CMK (cell line): ENCODE measurements at places on chromosomes 7 and 10.

DNA sequence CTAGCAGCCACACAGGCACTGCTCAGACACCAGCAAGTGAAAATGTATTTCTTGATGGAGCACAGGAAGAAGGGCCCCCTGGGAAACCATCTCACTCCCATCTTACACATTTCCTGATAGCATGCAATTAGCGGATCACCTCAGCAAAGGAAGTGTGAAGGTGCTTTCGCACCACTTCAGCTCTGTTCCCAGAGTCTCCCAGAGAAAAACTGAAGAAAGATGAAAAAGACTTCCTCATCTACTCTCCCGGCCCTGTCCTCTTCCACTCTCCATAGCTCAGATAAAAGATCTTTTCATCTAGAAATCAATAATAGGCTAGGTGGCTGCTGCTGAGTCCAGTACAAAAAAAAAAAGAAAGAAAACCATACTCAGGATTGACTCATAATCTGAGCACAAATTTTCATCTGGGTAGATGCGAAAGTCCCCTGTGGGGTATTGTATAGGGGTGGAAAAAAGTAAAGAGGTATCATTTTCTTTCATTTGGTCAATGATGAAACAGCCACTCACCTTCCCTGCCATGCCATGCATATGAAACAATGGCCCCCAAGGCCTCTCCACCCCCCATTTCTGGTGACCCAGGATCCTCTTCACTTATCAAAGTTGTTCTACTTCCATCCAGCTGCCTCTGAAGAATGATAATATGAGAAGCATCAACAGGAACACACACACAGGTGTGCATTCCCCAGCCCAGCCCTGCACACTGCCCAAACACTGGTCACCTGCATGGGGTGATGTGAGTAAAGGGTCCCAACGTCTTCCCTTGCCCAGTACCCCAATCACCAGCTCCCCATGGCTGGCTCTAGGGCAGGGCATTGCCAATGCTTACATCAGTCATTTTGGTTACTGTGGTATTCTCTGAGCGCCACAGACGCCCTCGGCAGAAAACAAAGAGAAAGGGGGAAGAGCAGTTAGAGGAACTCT is 48.8 kb upstream of the DGKI start:
- DNase-seq: no peak

GRCh38 chr7:42348631-42349030 is 111.6 kb upstream of the GLI3 start:
- DNase-seq: no peak

GRCh38 chr7:12475362-12476063 is 71.8 kb upstream of the VWDE start:
- no peak for DNase-seq

- no peak for DNase-seq
Measured at GRCh38 chr7:128744366-128744905, 5.3 kb downstream of the CALU start.

DNA sequence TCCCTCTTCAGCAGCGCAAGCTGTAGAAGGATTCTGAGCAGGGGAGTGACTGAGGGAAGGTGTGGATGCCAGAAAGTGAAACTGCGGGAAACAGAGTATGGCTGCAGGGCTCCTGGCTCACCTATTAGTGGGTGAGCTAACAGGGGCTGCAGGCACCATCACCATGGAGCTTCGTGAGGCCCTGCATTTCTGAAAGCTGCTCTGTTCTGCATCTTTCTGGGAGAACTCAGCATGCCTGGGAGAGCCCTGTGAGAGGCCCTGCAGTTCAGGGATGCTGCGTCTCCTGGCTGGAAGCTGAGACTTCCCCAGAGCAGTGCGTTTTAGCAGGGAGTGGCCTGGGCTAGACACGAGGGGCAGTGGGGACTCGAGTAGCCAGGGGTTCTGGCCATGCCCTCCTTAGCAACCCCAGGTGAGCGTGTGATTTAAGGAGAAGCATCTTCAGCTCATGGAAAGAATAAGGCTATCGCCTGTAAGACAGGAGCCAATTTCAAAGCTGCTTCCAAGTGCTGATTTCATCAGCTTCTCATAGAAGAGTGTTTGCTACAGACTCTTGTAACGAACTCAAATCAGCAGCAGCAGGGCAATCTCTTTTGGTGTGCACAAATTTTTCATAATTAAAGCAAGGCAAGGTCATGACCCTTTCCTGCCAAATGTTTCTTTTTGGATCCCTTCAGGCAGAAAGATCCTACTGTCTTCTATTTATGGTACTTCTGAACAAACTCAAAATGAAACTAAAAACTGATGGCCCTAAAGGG is 293.6 kb upstream of the ZNF32 start:
- DNase-seq: no peak

GRCh38 chr7:13161125-13161524 is 473.7 kb downstream of the ARL4A start:
- no peak for DNase-seq

DNA sequence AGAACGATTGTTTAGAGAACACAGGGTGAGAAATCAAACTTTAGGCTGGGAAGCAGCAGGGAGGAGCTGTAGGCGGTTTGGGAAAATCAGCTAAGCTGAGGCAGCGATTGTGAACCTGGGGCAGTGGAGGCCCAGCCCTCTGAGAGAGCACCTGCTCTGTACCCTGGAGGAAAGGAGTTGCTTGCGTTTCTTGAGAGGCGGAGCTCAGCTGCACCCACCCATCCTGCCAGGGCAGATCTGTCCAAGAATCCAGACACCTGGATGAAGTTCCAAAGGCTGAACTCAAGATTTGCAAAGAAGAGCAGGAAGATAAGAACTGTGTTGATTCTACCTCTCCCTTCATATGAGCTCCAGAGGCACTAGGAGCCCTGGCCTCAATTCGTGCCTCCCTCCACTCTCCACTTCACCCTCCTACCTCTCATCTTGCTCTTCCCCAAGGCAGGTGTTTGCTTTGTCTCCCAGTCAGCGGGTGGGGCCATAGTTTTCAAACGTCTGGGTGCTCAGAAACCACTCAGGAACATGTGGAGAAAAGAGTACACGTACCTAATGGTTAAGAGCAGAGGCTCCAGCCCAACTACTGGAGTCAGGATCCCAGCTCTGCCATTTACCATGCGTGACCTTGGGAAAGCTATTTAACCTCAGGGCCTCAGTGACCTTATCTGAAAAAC is 21.5 kb upstream of the TMEM213 start:
- no peak for DNase-seq

GRCh38 chr7:121831801-121832200 is 41.2 kb upstream of the PTPRZ1 start:
- no peak for DNase-seq

GRCh38 chr7:36605261-36606051 is 118.8 kb downstream of the AOAH start:
- DNase-seq: no peak

- no peak for DNase-seq
Measured at GRCh38 chr7:105892387-105892786, 16.0 kb upstream of the ATXN7L1 start.

DNA sequence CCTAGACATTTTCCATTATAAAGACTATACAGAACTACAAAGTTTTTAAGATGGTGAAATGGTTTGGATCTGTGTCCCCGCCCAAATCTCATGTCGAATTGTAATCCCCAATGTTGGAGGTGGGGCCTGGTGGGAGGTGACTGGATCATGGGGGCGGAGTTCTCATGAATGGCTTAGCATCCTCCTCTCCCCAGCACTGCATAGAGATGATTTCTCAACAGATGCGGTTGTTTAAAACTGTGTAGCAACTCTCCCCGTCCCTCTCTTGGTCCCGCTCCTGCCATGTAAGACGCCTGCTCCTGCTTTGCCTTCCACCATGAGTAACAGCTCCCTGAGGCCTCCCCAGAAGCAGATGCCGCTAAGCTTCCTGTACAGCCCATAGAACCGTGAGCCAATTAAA is 1.6 kb downstream of the FAM133B start:
- DNase-seq: no peak

DNA sequence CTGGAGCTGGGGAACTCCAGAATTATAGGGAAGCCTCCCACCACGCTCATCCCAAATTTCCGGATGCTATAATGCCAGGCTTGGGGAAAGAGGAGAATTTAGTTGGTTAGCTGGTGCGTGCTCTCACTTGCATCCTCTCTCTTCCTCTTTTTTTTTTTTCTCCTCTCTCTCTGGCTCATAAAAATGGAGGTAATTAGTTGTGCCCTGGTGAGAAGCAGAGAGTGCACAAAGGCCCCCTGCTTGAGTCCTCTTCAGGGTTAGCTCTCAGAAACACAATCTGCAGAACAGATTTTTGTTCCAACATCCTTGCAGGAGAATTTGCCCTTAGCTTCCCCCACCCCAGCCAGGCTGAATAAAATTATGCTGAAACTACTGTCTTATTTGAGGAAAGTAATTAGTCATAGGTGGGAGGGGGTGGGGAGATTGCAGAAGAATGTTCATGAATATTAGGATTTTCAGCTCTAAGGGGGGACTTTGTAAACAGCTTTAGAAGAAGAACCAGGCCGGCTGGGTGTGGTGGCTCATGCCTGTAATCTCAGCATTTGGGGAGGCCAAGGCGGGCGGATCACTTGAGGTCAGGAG is 7.6 kb downstream of the SERPINE1 start:
- DNase-seq: no peak

- DNase-seq: no peak
Measured at GRCh38 chr10:51386248-51386885, 312.1 kb downstream of the PRKG1 start.

GRCh38 chr10:120503689-120504088 is 46.7 kb downstream of the PLPP4 start:
- DNase-seq: no peak

DNA sequence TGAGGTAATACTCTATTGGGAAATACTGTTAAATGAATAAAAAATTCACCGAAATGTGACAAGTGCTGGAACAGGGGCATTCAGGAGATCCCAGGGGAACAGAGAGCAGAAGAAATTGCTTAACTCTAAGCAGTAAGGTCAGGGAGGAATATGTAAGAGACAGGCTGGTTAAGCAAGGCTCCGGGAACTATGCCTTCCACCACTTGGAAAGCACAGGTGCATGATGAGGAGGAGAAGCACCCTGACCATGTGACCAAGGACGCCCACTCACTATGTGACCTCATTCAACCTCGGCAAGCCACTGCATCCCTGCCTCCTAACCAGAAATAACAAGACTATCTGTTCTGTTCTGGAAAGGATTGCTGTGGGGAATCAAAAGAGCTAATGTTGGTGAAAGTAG is 218.4 kb downstream of the ELMO1 start:
- DNase-seq: no peak

- no peak for DNase-seq
Measured at GRCh38 chr10:67663449-67664087, 32.4 kb downstream of the CTNNA3 start.

- DNase-seq: no peak
Measured at GRCh38 chr7:25026156-25026555, 46.2 kb upstream of the OSBPL3 start.

- no peak for DNase-seq
Measured at GRCh38 chr10:33799281-33799943, 464.9 kb upstream of the NRP1 start.

DNA sequence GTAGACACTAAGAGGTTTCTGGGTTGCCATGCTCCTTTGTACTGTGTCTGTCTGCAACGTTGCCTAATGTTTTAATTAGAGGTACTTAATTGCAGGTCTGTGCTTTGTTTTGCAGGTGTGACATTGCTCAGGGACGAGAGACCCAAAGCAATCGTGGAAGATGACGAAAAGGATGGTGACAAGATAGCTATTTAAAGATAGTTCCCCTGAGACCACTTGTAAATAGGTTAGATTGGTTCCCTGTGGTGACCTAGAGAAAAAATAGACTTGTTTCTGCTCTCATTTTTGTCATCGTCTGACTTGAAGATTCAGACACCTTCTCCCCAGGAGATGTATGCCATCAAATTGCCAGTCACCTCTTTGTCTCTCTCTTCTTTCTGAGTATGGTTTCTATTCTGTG is 20.1 kb downstream of the PPP1R17 start:
- DNase-seq: no peak

DNA sequence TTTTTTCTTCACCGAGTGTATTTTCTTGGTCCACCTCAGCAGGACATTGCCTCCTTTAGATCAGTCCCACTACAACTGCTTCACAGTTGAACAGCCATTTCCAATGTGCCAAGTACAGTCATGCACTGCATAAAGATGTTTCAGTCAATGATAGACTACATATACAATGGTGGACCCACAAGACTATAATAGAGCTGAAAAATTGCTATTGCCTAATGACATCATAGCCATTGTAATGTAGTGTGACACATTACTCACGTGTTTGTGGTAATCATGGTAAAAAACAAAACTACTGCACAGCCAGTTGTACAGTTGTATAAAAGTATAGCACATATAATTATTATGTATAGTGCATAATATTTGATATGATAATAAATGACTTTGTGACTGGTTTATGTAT is 113.8 kb upstream of the HPS1 start:
- DNase-seq: no peak

DNA sequence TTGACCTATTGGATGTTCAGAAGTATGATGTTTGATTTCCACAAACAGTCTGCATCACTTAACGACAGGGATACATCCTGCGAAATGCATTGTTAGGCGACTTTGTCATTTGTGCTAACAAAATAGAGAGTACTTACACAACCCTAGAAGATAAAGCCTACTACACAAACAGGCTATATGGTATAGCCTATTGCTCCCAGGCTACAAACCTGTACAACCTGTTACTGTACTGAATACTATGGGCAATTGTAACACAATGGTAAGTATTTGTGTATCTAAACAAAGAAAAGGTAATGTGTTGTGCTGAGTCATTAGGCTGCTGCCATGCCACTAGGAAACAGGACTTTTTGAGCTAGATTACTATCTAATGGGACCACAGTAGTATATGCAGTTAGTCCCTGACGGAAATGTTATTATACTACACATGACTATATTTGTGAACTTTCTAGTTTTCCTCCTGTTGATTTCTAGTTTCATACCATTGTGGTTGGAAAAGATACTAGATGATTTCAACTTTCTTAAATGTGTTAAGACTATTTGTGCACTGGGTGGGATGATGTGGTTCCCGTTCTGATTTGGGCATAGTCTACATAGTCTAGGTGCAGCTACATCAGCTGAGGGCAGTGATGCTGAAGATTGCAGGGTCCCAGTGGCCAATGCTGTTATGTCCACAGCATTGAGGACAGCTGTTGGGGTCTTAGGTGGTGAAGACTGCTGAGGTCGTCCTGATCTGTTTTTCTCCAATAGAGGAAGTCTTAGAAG is 161.7 kb downstream of the HTR7 start:
- DNase-seq: no peak

- no peak for DNase-seq
Measured at GRCh38 chr7:73715648-73716317, 3.7 kb downstream of the STX1A start.

GRCh38 chr10:70191161-70191971 is 21.1 kb upstream of the SAR1A start:
- DNase-seq: no peak
